ENCODE measurements at places on chromosomes 16 and 17.

DNA sequence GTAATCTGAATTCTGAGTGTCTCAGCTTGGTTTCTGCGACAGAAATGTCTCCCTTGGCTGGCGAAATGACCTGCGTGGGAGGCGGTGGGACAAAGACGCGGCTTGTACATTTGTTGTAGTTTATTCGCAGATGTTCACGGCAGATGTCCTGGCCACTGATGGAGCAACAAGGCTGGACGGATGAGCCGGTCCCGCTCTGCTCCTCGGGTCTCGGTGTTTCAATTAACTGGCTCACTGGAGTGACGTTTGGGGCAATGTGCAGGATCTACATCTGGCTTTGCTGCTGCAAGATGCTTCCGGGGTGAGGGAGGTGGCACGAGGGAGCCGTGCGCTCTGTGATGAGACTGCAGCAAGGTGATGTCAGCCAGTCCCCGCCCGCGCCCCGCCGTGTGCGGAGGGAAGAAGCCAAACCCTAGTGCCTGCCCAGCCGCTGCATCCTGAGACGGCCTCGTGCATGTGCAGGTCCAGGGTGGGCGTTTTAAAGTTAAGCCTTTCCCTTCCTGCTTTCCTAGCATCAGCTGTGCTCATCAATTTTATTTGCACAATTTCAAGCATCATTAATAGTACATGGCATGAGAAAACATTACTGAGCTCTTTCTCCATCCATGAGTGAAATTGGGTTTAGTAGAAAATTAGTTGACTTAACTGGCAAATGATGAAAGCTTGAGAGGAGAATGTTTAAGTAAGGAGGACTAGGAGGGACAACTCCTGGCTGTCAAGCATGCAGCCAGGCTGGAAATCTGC is 44.4 kb downstream of the MGAT5B start:
- no peak for DNase-seq

GRCh38 chr17:81566461-81567126 is 14.4 kb upstream of the FAAP100 start:
- no peak for DNase-seq

DNA sequence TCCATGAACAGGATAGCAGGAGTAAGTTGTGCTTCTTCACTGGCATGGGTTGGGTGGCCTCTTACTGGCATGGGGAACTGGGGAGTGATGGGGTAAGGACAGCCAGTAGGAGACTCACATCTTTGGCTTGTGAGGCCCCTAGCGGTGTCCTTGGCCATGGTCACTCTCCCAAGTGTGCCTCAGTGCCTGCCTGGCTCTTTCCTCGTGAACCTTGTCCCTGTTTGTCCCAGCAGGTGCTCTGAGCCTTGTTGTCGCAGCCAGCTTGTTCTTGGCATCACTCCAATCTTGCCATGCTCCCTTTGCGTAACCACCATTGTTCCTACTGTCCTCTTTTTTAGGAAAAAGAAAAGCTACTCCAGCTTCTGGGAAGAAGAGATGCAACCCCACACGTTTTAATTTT is 53.6 kb upstream of the SDK2 start:
- no peak for DNase-seq

DNA sequence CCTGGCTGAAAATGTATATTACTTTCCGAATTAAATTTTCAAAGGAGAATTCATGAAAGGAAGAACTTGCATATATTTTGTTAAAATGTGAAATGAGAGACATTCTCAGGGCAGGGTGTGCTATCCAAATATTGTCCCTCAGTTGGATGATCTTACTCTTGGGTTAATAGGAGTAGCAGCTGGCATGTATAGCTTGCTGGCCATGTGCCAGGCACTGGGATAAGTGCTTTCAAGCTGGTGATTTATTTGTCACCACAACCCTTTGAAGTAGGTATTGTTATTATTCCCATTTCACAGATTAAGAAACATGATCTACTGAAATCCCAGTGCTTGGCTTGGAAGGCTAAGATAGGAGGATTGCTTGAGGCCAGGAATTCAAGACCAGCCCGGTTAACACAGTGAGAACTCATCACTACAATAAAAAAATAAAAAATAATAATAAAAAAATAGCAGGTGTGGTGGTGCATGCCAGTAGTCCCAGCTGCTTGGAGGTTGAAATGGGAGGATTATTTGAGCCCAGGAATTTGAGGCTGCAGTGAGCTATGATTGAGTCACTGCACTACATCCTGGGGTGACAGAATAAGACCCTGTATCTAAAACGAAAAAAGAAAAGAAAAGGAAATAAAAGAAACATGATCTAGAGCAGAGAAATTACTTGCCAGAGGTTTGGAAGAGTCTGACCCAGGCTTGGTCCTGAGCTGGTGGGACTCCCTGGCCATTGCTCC is 11.6 kb upstream of the MPHOSPH6 start:
- no peak for DNase-seq

DNA sequence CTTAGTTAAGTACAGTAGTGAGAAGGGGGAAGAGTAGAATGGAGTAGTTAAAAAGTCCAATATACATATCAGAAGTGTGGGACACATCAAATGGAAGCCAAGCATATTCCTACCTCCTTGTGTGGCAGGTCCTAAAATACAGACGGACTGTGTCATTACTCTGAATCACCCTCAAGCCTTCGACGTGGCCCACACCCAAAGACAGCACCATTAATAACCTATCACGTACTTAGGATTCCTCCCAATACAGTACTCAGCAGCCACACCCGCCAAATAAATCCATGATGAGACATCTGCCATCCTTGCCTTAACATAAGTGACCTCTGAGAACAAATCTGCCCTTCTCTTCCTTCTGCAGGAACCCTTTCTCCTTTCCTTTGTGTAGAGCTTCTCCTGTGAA is 38.9 kb downstream of the UBE2G1 start:
- no peak for DNase-seq

DNA sequence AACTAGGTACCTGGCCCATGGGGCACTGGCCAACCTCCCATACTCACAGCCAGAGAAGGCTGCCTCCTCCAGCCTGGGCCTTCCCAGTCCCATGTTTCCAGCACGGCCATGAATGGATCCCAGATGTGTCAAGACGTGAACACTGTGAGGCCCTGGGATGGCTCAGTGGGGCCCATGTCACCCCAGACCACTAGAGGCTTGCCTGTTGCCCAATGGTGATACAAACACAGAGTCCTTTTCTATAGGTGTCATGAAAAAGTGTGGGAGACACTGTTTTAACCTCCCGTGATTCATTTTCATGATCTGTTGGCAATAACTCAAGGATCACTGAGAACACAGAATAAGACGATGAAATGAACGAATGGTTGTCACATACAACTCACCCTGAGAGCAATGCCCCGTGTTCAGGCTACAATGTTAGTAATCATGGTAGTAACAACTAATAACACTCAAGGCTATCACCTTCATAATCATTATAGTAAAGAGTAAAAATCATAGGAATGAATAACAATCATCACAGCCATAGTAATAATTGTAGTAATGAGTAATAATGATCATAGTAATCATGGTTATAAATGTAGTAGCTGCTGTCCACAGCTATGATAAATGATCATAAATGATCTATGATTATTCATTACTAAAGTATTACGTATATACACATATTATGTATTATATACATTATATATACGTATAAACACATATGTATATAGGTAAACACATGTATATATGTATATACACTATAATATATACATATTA is 64.0 kb downstream of the DYNLRB2 start:
- no peak for DNase-seq

DNA sequence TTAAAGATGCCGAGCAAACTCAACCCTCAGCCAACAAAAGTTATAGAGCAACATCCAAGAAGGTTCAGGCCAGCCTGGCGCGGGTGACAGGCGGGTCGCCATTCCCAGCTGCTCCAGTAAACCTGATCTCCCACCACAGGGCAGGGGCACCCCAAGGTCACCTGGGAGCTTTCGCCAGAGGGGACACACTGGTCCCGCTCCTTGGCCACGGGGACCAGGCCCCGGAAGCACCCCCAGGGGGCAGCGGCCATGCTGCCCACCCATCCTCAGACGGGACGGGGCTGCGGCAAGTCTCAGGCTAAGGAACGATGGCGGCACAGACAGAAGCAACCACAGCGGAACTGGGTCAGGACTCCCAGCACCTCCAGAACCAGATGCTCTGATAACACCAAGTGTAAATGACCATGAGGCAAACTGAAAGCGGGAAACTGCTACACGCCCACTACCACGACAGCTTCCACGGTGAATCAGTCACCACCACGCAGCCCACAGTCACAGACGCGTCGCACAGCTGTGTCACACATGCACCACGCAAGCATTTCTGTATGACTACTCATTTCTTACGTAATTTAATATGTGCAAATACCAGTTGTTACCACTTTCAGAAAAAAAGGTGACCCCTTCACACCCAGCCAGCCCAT is 14.1 kb upstream of the CCDC154 start:
- DNase-seq = no peak

- DNase-seq = no peak
These were observed 7.6 kb upstream of the SEC14L1 start for GRCh38 chr17:77133087-77133638.

GRCh38 chr17:50508573-50509460 is 578 bp downstream of the MYCBPAP start:
- no peak for DNase-seq

GRCh38 chr16:63461248-63461841 is 1425.1 kb upstream of the CDH8 start:
- DNase-seq = no peak
